Inflammatory macrophage treated with lipopolysaccharide for 4 hours (primary cell): ENCODE measurements at places on chromosomes 16 and 17.
A peak's percentile ranks its signal among the peaks of the same experiment; 100 is the strongest.

DNA sequence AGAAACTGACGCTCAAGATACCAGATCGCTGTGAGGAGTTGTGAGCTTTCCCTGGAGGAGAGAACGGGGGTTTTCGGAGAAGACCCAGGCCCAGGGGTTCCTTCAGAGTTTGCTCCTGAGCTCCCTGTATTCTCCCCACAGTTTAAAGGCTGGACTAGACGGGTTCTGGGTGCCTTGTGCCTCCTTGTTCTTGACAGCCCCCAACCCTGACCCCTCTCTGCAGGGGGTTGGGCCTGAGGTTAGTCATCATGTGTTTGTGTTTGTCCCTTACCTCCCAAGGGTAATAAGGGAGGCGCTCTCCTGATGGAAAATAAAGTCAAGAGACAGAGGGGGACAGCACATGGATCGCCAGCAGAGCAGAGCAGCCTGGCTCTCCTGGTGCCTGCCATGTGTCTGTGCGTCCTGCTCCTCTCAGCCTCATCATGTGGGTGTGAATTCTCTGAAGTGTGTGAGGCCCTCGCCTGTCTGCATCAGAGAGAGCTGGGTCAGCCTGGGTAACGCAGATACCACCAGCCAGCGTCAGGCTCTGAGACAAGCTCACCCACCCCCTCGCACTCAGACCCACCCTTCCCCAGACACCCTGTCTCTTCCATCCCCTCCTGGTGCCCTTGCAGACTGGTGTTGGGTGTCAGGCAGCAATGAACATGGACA, 8.7 kb downstream of the HEXIM2 start:
- DNase-seq = no peak

DNA sequence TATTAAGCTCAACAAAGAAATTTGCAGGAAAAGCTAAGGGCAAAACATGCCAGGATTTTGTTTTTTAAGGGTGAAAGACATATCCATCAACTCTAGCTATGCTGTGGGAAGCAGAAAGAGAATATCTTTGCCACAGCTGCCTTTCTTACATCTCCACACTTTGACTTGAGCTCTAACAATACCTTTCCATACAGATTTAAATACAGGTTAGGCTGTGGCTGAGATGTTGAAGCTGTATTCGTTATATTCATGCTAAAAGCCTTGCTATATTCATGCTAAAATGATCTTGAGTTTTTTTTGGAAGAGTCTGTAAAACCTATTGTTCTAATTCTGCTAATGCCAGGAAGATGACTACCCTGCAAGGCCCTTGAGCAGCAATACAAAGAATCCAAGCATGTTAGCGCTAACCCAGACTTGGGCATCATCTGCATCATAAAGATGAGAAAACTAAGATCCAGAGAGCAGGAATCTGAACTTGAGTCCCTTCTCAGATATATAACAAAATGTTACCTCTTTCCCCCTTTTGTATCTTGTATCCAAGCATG, 204.8 kb upstream of the C17orf78 start:
- no peak for DNase-seq

DNA sequence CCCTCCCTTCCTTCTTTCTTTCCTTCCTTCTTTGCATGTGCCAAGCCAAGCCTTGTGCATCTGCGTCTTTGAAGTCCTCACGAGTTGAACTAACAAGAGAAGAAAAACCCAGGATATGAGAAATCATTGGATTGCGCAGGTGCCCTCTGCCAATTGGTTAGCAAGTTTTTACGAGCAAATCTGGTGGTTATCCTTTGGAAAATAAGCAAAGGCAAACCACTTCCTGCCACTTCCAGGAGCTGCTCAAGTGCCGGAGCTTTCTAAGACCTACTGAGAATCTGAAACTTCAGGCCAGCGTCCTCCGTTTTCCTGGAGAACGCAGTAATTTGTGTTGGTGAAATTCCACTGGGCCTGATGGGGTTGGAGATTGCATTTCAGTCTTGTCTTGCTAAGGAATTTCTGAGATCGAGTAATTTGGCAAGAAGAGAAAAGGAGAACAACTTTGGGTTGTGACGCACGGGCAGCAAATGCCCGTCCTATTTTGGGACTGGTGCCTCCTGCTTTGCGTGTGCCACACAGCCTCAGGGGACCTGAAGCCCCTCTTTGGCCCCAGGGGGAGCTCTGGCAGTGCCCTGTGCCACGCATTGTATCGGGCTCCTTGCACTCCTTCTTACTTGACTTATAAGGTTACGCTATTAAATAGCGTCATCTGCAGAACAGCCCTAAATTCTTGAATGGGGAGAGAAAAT, 56.4 kb downstream of the CMIP start:
- peak; percentile 83 for DNase-seq

DNA sequence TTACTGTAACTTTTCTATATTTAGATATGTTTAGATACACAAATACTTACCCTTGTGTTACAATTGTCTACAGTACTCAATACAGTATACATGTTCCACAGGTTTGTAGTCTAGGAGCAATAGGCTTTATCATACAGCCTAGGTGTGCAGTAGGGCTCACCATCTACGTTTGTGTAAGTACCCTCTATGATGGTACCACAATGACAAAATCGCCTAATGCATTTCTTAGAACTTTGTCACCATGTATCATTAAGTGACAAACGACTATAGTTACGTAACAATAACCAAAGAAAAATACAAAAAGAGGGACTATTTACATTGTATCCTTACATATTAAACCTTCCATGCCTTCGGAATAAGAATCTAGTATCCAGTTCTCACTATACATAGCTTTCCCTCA, 8.0 kb downstream of the STAT5B start:
- peak; percentile 6 for DNase-seq

DNA sequence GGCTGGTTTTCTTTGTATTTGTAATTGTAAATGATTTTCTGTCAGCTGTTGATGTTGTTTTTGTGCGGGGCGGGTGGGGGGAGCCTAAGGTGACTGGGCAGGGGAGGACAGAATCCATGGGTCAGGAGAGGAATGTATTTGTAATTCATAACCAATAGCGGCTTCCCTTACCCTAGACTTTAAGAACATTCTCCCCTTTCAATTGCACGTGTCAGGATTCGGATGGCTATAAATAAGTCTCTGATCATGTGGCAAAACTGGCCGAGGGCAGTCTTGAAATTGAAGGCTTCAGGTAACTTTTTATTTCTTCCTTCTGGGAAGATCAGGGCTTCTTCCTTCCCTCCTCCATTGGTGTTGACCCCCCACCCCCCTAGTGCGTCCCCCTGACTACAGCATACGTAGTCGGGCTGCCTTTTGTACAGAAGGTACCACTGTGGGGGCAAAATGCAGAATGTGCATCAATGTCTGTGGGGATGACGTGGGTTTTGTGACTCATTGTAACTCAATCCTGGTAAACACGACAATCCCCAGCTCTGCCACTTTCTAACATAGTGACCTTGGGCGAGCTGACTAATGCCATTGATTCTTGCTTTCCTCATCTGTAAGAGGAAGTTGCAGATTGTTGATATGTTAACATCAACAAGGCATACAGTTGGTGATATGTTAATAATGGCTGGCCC, 16.2 kb downstream of the MARCHF10 start:
- DNase-seq = peak; percentile 63

GRCh38 chr16:61237884-61238485, 798.3 kb downstream of the CDH8 start:
- no peak for DNase-seq

GRCh38 chr17:81230043-81230820, 7.5 kb upstream of the CEP131 start:
- DNase-seq = no peak

DNA sequence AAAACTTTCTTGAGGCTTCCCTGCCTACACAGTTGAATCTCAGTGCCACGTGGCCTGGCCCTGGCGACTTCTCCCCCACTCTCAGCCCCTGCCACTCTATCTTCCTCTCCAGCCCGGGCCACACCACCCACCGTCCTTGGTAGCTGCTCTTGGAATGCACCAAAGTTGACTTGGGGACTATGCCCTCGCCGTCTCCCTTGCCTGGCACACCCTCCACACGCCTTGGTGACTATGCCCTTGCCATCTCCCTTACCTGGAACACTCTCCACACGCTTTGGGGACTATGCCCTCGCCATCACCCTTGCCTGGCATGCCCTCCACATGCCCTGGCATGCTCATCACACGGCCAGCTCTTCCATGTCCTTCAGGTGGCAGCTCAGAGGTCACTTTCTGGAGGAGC, 15.5 kb upstream of the TVP23A start:
- DNase-seq = no peak

DNA sequence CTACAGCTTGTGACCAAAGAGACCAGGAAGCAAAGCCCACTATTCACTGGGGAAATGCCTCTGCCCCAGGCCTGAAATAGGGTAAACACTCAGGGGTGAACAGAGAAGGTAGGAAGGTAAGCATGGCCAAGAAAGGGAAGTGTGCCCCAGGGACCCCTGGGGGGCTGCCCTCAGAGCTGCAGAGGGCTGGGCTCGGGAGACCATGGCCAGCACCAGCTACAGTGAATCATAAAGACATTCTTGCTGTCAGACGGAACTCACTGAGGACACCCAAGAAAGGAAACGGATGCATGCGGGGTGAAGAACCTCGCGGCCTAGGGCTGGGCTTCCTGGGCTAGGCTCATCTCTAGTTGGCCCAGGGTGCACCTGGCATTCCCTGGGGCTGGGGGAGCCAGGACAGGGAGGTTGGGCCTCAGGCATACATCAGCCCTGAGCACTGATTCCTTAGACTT, 9.6 kb downstream of the HIC1 start:
- no peak for DNase-seq

GRCh38 chr17:78127888-78128550, 536 bp downstream of the TMC6 start:
- DNase-seq = no peak

DNA sequence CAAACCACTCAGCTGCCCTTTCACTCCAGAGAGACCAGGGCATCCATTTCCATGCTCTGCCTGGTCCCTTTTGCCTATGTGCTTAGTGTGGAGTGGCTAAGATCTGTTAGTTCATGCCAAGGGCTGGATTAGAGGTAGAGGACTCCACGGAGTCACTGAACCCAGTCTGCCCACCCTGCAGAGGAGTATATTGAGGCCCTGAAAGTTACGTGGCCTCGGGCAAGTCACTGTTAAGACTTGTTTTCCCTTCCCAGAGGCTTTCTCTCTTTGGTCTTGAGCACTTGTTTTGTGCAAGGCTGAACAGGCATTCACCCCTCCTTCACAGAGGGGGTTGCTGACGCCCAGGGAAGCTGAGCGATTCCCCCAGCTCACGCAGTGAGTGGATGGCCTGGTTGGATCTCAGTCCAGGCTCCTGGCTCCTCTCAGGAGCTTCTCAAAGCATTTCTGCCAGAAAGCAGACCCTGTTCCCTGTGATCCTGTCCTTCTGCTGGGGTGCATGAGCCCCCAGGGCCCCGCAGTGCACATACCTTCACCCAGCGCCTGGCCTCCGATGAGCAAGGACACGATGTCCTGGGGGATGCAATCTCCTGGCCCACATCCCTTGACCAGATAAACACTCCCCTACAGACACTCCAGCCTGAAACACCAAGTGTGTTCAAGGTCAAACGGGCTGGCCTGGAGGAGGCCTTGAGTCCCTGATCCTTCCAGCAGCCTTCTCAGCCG, 153.4 kb upstream of the GSE1 start:
- DNase-seq = no peak

DNA sequence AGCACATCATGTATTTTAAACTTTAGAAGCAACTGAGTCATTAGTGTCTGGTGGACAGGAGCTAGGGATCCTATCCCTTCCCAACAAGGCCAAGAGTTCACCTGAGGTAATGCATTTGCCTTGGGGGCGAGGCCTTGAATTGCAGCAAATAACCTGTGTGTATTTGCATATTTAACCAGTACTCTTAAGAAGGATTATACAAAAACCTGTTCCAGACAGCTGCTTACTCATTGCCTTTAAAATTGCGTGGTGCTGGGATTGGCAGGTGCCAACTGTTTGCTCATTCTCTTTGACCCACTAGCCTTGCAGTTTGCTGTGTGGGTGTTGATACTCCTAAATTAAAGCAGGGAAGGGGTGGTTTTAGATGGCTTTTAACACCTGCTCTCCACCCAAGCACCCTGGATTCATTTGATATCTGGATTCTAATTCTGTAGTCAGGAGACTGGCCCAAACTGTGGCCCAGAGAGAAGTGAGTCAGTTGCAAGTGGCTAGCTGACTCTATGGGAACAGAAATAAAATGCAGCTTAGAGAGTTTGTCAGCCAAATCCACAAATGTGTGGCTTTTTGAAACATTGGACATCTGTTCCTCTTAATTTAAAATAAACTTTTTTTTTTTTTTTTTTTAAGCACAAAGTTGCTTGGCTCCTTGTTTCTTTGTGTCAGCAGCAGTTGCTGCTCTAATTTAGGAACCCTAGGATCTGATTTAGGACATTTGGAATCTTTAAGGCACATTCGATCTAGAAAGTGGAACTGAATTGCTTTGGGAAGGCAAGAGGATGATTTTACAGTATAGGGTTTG, 46.9 kb downstream of the TUBD1 start:
- DNase-seq = peak; percentile 73

DNA sequence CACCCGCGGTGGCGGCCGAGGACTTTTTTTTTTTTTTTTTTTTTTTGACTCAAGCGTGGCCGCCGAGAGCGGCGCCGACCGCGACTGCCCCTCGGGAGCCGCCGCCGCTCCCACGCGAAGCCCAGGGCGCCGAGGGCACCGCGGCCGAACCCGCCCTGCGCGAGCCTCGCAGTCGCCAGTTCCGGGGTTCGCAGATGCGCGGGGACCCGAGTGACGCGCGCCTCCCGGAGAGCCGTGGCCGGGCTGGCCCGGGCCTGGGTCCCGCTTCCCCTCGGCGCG, 1.1 kb downstream of the METRNL start:
- DNase-seq = peak; percentile 49

- DNase-seq = peak; percentile 35
These were observed 18.3 kb downstream of the ZSWIM7 start for GRCh38 chr17:15981208-15981607.

DNA sequence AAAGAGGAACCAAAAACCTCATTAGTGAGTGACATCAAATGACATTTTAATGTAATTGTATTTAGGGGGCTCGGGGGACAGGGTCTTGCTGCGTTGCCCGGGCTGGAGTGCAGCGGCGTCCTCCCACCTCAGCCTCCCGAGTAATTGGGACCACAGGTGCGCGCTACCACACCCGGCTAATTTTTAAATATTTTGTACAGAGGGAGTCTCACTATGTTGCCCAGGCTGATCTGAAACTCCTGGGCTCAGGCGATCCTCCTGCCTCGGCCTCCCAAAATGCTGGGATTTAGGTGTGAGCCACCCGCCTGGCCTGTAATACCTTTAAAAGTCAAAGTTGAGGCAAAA, 581 bp downstream of the SNRNP25 start:
- no peak for DNase-seq

DNA sequence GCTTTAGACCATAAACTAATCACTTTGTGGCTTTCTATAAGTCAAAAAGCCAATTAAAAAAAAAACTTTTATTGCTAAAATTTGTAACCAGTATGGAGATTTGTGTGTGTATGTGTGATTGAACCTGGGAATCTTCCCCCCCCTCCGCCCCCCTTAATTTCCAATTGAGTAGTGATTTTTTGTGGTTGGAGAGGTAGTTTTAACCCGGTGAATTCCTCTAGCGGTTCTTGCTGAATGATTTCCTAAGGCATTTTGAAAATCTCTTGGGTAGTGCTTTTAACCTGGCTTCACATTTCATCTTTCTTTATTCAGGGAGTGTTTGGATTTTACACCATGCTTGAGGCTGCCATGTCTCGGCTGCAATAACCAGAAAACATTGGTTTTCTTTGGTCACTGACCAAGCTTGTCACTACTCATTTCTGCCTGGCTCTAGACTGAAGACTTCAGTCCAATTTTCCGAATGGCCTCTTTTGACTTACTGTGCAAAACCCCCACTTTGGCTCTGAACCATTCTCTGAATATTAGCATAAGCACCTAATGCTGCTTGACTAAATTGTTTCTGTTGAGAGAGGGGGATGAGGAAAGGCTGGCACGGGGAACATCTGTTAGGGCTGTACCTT, 35.6 kb downstream of the PRKCA start:
- DNase-seq = no peak
